Vagina (tissue), 2 donors: ENCODE measurements at places on chromosomes 5 and 9. TPM values are rescaled to one million over a fixed set of nuclear protein-coding genes. Genes with fewer than 3 reads are reported as not detected.

LARP1 gene
- total RNA-seq: 98.0 TPM

FAM120AOS gene
- 41.5 TPM for total RNA-seq

INPP5E gene
- 9.8 TPM for total RNA-seq

TPM2 gene
- total RNA-seq: 460 TPM

- no peak for DNase-seq
- no peak overlapping the region for H3K4me3 ChIP-seq
- no peaks in the 10 kb centered on the region for H3K4me1 ChIP-seq
- H3K36me3 ChIP-seq: no peaks in the 10 kb centered on the region
- no peaks in the 10 kb centered on the region for H3K27me3 ChIP-seq
These were observed 25.9 kb downstream of the HOMER1 start for GRCh38 chr5:79488058-79488457.

DNA sequence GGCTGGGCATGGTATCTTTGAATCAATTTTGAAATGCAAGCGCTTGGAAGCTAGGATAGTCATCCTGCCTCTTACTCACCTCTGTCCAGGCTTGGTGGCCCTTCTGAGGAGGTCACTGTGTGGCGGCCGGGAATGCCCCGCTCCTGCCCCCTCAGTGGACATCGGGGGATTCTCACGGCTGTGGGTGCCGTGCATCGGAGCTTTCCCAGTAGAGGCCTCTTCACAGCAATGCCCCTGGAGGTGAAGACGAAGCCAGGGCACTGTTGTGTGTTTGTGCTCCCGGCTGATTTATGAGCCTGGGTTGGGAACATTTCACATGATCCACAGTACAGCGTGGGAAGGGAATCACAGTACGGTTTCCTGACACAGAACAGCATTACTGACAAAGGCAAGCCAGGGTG, 147.5 kb downstream of the NXNL2 start:
- no peaks in the 10 kb centered on the region for H3K27me3 ChIP-seq
- H3K27ac ChIP-seq: peak overlapping the region; percentile 31
- no peak for DNase-seq
- no peak overlapping the region for H3K4me3 ChIP-seq
- no peaks in the 10 kb centered on the region for H3K36me3 ChIP-seq

DNA sequence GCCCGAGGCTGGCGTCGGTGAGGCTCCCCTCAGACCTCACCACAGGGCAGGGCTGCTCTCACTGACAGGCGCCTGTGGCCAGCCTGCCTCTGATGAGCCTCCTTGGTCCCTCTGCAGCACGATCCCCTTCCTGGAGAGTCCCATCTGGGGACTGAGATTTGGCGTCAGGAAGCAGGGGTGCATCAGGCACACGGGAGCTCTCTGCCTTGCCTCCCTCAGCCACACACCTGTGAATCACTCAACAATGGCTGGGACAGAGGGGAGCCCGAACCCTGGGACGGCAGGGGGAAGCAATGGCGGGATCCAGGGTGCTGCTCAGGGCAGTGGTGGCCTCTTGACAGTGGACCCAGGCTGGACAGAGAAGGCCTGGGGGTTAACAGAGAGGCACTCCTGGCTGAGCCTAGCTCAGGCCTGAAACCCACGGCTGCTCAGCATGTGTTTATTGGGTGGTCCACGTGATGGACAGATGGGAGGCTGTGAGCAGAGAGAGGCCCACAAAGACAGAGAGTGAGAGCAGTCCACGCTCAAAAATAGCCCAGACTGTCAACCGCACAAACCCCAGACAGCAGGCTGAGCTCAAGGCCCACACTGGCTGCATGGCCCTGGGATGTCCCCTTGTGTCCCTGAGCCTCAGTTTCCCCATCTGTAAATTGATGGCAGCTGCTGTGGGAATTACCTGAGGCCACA, 11.9 kb downstream of the RASGEF1C start:
- H3K4me1 ChIP-seq: no peaks in the 10 kb centered on the region
- H3K27ac ChIP-seq: no peak overlapping the region
- no peaks in the 10 kb centered on the region for H3K36me3 ChIP-seq
